Activated gamma-delta T cell treated with anti-CD3 and anti-CD28 coated beads, Interleukin-2, amount 50 U/mL, for 16 hours (primary cell): ENCODE measurements at places on chromosomes 1 and 21.

DNA sequence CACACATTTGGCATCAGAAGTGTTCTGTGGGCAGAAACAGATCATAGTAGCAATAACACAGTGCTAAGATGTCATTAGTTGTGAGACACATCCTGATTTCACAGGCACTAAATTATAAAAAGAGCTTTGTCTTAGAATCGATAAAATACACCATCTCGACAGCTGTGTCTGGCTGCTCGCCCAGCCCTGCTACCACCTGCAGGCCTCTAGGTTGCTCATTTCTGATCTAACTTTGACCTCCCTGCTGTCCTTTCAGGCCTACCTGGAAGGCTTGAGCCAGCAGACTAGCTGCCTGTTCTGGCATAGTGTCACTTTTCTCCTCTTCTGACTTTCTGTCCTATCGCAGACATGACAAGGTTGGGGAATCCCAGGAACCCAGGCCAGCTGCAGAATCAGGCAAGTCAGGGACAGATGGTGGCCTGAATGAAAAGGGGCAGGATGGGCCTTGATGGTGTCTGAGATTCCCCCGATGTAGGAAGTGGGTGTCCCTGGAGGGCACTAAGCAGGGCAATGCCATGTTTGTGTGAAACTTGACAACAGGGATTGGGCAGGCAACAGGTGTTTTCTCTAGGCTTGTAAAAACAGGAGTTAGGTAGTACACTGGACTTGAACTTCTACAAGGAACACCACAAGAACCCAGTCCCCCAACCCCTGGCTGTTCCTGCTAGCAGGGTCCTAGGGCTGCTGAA lies 66.6 kb upstream of the RHOU start:
- DNase-seq = no peak

- DNase-seq = no peak
These were observed 1762.1 kb downstream of the BRINP3 start for GRCh38 chr1:188715566-188715965.

- DNase-seq = no peak
These were observed 4.1 kb downstream of the CD84 start for GRCh38 chr1:160575112-160575664.

GRCh38 chr21:43312011-43312410 lies 114.9 kb downstream of the SIK1 start:
- no peak for DNase-seq

- no peak for DNase-seq
These were observed 52.0 kb upstream of the ACTRT2 start for GRCh38 chr1:2969011-2969844.

DNA sequence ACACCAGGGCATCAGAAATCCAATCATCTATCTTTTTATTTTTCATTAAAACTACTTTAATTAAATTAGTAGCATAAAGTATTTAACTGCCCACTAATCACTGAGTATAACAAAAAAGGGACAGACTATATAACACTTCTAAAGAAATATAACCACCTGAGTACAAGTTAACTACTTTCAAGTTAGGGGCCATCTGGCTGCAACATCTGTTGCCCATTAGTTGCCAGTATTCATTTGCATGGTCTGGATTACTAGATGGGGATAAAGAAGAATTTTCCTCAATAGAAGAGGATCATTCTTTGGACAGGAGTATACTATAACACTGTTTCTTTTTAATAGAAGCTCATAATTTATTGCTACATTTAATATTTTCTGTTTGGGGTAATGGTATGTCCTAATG lies 446.4 kb downstream of the AMY1C start:
- no peak for DNase-seq

- no peak for DNase-seq
These were observed 6.0 kb downstream of the TENT5B start for GRCh38 chr1:27006683-27007082.

DNA sequence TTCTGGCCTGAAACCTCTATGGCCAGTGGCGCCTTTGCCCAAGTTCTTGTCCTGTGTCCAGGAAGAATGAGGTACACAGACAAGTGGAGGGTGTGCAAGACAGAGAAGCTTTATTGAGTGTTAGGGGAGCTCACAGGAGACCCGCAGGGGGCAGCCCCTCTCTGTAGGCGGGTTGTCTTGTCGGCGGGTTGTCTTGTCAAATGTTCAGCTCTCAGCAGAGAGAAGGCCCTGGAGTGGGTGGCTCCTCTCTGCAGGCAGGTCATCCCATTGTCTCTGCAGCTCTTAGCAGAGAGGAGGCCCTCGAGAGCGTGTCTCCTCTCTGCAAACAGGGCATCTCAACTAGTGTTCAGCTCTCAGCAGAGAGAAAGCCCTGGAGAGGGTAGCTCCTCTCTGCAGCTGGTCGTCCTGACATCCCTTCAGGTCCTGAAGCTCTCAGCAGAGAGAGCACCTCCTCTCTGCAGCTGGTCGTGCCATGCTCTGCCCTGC lies 11.0 kb downstream of the COL6A2 start:
- no peak for DNase-seq

DNA sequence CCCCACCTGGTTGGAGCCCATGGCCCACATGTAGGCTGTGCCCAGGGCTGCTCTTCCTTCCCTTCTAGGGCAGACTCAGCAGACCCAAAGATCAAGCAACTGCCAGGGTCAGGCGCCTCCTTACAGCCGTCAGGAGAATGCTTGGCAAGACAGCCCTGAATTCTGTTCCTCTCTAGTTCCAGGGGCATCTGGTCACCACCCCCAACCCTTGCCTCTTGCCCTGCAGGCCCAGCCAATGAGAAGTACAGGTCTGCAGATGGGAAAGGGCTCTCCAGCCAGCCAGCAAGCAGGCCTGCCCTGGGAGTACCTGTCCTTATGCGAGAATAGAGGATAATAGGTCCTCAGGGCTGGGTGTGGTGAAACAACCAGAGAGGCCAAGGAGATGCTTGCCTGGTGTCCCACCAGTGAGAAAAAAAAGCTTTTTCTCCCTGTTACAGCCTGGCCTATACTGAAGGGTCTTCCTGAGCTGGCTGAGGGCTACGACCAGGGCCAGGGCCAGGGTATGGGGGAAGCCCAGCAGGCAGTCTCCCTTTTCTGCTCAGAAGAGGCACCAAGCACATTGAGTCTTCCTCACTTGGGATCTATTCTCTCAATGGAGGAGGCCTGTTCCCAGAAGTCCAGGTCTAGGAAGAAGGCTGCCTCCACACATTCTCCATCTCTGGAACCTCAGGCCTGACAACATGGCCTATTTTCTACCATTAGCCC lies 31.4 kb downstream of the NAV1 start:
- DNase-seq = no peak

- no peak for DNase-seq
These were observed 435.1 kb downstream of the PRDM2 start for GRCh38 chr1:14135070-14135469.

DNA sequence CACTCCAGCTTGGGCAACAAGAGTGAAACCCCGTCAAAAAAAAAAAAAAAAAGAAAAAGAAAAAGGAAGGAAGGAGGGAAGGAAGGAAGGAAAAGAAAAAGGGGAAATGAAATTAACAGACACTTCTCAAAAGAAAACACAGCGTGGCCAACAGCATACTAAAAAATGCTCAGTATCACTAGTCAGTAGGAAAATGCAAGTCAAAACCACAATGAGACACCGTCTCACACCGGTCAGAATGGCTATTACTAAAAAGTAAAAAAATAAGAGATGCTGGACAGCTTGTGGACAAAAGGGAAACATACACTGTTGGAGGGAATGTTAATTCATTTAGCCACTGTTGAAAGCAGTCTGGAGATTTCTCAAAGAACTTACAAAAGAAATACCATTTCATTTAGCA lies 369.5 kb upstream of the BRINP3 start:
- no peak for DNase-seq

DNA sequence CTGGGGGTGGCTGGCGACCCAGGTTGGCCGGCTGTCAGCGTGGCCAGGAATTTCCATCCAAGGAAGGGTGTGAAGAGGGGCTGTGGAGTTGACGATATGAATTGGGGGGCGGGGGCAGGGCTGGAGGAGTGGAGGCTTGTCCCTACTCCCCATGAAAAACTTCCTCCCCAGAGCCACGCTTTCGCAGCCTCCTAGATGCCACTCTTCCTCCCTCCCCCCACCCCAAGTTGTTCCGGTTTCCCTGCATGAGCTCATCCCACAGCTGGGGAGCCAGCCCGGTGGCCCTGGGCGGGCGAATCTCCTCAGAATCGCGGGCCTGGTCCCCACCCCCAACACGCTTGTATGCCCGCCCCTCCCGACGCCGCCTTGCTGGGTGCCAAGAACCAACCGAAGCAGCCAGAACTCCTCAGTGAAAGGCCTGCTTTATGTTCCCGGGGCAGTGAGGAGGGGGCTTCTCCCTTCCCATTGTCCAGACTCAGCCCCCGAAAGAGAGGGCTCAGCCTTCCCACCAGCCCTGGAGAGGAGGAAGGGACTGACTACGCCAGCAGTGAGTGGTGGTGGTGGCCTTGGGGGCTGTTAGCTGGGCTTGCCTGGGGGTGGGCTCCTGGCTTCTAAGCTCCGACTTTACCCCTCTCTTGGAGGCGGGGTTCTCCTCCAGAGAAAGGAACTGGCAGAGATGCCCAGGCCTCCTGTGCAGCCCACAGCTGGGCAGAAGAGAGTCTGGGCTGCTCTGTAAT lies 1.8 kb upstream of the CSMD2 start:
- DNase-seq = no peak

DNA sequence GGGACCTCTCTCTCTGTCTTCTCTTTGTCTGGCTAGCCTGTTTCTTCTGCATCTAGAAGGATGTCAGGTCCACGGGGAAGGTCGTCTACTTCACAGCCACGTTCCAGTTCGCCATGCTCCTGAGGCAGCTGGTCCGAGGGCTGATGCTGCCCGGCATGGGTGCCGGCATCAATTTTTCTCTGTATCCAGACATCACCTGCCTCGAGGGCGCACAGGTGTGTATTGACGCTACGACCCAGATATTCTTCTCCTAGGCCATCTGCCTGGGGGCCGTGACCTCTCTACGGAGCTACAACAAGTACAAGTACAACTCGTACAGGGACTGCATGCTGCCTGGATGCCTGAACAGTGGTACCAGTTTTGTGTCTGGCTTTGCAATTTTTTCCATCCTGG lies 841.6 kb upstream of the TMPRSS15 start:
- DNase-seq = no peak

GRCh38 chr21:31030367-31031106 lies 7.7 kb downstream of the KRTAP19-8 start:
- DNase-seq = no peak

DNA sequence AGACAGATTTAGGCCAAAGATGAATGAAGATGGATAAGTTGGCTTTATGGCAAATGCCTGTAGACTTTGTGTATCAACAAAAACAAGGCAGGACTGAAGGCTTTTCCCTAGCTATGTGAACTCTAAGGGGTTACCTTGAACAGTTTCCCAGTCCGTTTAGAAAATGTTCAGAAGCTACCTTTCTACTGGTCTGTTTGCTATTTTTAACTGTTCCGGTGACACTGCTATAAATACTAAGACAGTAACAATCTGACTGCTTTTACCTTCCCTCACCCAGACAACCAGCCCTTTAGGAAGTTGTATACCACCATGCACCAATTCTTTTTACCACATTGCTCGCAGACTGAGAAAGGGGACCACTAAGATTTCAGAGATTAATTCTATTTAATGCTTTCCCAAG lies 102.2 kb downstream of the PHTF1 start:
- no peak for DNase-seq

- DNase-seq = no peak
These were observed 142.9 kb upstream of the WNT4 start for GRCh38 chr1:22285549-22286396.

- no peak for DNase-seq
These were observed 18.8 kb upstream of the ECE1 start for GRCh38 chr1:21308847-21309652.

GRCh38 chr1:240310226-240310925 lies 218.7 kb downstream of the FMN2 start:
- no peak for DNase-seq

DNA sequence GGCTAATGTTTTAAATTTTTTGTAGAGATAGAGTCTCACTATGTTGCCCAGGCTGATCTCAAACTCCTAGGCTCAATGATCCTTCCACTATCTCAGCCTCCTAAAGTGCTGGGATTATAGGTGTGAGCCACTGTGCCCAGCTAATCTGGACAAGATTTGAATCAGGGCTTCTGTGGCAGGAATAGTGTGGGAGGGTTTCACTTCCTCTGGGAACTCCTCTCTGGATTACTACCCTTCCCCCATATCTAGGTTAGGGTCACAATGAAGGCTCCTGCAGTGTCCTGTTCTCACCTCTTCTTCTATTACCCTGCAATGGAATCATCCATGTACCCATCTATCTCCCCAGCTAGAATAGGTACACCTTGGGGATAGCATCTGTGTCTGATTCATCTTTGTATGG lies 133.6 kb upstream of the RAB4A start:
- DNase-seq = no peak

- DNase-seq = no peak
These were observed 33.7 kb upstream of the PLA2G2C start for GRCh38 chr1:20220036-20220435.

DNA sequence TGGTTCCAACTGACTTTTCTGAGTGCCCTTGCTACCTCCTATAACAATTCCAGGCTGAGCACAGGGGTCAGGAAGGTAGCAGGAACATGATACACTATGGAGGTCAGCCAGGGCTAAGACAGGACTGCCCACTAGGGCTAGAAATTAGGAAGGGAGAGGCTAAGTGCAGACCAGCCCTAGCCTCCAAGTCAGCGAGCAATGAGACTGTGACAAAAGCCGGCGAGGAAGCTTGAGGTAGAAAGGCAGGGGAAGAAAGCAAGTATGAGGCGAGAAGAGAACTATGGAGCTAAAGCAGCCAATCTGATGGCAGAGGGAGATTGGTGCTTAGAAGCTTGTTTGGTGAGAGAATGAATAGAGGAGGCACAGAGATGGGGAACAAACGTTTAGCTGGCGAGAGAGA lies 4.7 kb downstream of the UROD start:
- no peak for DNase-seq

DNA sequence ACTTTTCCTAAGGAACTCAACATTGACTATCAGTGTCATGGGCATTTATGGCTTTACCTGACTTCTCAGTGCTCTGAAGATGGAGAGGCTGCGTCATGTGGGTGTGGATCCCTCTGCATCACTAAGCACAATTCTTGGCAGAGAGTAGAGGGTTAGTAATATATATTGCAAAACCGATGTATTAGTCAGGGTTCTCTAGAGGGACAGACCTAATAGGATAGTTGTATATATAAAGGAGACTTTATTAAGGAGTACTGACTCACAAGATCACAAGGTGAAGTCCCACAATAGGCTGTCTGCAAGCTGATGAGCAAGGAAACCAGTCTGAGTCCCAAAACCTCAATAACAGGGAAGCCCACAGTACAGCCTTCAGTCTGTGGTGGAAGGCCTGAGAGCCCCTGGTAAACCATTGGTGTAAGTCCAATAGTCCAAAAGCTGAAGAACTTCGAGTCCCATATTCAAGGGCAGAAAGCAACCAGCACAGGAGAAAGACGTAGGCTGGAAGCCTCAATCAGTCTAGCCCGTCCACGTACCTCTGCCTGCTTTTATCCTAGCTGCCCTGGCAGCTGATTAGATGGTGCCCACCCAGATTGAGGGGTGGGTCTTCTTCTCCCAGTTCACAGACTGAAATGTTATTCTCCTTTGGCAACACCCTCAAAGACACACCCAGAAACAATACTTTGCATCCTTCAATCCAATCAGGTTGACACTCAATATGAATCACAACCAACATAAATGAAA lies 159.7 kb upstream of the NRIP1 start:
- DNase-seq = no peak
